Naive thymus-derived CD4-positive, alpha-beta T cell (primary cell): ENCODE measurements at places on chromosomes 6 and 20. TPM values are rescaled to one million over a fixed set of nuclear protein-coding genes. Genes with fewer than 3 reads are reported as not detected.

DNA sequence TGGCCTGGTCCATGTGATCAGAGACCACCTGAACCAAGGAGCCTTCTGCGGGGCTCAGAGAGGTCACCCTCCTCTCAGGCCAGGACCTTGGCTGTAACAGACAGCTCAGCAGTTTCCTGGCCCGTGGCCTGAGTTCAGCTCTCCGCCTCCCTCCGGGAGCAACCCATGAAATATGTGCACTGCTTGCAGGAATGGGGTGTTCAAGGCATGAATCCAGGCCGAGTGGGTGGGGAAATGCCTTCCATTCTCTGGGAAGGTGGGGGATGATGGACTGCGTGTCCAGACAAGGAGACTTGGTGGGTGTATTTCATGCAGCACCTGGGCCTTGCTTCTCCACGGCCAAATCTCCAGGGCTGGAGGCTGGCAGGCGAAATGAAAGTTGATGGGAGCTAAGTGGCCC lies 46.0 kb downstream of the SIRPA start:
- DNase-seq, result no peak

DNA sequence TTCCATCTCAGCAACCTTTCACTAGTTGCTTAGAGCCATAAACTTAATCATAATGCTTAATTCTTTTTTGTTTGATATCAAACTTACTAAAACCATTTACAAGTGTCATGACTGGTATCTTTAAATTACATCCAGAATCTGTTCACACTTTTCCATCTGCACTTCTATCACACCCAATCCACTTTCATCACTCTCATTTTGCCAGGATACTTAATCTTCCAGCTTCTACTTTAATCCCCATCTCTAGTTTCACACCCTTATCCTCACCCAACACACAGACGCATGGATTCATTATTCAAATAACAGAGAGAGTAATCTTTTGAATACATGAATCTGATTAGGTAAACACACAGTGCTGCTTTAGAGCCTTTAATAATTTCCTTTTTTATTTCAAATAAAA lies 828.4 kb downstream of the HACE1 start:
- no peak for DNase-seq

- no peak for DNase-seq
These were observed 117.6 kb upstream of the UST start for GRCh38 chr6:148629181-148629580.

DNA sequence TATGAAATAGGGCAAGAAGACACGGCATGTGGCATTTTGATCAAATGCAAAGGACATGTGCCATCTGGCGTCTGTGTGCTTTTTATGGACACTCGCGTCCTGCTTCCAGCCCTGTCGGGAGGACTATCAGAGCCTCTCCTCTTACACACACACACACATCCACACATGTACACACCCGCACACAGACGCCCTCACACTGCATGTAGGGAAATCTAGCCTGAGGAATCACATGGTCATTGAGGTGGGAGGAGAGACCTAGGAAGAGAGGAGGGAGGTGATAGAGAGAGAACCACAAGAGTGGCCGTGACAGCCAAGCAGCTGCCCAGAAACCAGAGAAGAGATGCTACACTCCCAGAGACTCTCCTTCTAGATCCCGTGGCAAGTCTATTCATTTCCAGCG lies 105.9 kb upstream of the CDYL start:
- no peak for DNase-seq

DNA sequence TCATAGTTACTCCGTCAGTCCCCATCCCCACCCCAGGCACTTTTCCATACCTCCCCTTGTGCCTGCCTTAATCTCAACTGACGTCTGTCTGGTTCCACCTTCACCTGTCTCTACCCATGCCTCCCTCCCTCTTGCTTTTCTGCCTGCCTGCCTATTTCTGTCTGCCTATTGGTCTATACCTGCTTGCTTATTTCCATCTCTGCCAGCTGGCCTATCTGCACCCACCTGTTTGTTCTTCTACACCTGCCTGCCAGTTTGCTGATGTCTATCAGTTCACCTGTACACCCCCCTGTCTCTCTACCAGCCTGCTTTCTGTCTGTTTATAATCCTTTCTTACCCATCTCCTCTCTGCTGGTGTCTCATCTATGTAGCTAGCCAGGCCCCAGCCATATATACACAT lies 87.5 kb downstream of the RALGAPA2 start:
- DNase-seq, result no peak

- no peak for DNase-seq
These were observed 245.7 kb downstream of the RNF144B start for GRCh38 chr6:18632670-18633410.

DNA sequence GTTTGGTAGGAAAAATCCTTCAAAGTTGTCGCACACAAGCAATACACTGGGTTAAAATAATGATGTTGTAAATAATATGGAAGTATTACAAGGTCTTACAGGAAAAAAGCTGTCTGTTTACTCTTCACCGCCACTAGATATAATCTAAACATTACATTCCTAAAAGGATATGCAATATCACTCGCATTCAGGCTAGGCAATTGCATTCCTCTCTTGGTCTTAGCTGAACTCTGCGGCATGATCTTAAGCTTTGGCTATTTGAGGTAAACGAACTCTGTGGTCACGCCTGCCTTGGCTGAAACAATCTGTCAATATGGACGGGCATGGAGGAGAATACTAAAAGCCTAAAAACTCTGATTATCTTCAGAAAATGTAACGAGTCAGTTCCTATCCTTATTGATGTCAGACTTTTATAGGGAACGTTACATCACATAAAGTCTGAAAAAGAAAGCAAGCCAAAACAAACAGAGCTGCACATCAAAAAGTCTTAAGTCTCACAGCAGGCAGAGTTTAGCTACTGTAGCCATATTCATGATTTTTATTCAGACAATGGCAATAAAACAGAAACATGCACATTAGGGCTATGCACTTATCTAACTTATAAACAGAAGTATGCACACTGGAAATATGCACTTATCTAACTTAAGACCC lies 30.8 kb upstream of the FILIP1 start:
- no peak for DNase-seq

GRCh38 chr6:3663081-3663480 lies 88.4 kb downstream of the PXDC1 start:
- no peak for DNase-seq

- no peak for DNase-seq
These were observed 302.5 kb downstream of the DHX35 start for GRCh38 chr20:39264506-39265172.

- DNase-seq, result no peak
These were observed 11.8 kb downstream of the FAM83D start for GRCh38 chr20:38937978-38938473.

- no peak for DNase-seq
These were observed 32.5 kb downstream of the GNAS start for GRCh38 chr20:58884966-58885365.

DNA sequence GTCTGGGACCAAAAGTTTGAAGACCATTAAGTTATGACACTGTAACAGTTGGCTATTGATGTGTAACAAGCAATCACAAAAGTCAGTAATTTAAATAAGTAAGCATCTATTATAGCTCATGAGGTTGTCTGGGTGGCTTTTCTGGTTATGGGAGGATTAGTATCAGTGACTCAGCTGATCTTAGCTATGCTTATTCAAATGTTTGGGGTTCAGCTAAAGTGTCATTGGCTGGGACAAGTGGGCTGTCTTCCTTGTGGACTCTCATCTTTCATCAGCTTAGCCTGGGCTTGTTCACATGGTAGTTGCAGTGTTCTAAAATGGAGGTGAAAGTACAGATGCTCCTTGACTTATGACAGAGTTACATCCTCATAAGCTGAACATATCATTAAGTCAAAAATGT lies 74.6 kb upstream of the LAMP5 start:
- no peak for DNase-seq

GRCh38 chr6:24719125-24719971 lies at the start of gene C6orf62:
TSS of gene C6orf62 (minus strand) at chr6:24719154. CDS start at chr6:24718668, 486 bp downstream.
- DNase-seq, result peak; percentile 31

DNA sequence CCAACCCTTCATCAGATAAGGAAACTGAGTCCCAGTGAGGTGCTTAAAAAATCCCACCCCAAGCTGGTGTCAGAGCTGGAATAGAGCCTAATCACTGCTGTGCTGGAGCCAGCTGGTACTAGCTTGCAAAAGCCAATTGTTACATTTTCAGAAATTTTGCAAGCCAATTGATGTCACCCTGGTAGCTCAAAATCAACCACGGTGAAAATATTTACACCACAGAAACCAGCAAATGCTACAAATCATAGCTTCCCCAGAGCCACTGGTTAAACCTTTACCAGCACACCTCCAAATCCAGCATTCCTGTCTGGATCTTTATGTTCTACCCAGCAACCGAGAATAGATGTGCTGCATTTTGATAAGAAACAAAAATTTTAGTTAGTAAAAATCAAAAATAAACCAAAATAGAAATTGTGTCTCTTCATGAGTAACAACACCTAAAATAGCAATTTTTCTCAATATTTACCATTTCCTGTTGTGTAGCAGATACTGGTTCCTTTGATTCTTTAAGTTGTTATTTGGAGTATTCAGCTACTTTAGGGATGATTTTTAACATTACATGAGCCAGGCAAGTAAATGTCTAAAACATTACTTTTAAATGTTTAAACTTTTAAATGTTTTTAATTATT lies 7.2 kb upstream of the LCA5 start:
- DNase-seq, result no peak

GRCh38 chr20:62685781-62686555 lies 22.7 kb upstream of the NTSR1 start:
- no peak for DNase-seq

- DNase-seq, result no peak
These were observed 401.9 kb downstream of the TAF4 start for GRCh38 chr20:61663521-61664425.

The PAK5 gene
- total RNA-seq, result not detected

The ELOVL5 gene
- 49.7 TPM for total RNA-seq

The NEDD9 gene
- total RNA-seq, result 51.2 and 57.4 TPM in 2 replicates

The TRPC4AP gene
- total RNA-seq, result 50.5 and 51.1 TPM in 2 replicates

The RAET1G gene
- total RNA-seq, result not detected
